ENCODE measurements at places on chromosomes 6 and 20.

DNA sequence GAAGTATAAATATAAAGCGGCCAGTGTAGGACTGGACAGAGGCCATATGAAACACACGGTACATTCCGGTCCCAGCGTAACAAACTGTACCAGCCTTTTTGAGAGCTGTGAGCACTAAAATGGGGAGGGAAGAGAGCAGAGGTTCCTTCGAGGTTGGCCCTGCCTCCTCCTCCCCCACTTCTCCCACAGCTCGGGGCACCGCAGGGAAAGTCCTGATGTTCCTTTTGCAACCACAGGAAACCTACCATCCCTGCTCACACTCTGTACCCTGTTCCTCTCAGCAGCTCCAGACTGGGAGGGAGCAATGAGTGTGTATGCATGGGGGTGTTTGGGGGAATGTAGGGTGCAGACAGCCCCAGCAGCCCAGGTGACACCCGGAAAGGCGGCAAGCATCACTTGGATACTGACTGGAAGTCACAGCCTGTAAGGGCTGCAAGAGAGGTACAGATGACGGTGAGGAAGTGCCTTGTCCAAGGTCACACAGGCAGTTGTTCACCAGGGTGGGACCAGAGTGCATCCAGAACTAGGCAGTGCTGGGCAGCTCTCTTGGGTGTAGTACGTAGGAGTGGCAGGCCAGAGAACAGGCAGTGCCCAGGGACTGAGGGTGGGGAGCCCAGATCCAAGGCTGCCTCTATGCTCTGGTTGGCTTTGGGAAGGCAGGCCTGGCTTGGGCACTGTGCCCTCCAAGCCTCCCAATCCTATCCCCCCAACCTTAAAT is 11.0 kb upstream of the ARMC12 start:
- DNase-seq, result no peak

- no peak for DNase-seq
Measured at GRCh38 chr6:141986457-141986856, 146.3 kb upstream of the GJE1 start.

- DNase-seq, result no peak
Measured at GRCh38 chr6:135850882-135851281, 619 bp upstream of the PDE7B start.

DNA sequence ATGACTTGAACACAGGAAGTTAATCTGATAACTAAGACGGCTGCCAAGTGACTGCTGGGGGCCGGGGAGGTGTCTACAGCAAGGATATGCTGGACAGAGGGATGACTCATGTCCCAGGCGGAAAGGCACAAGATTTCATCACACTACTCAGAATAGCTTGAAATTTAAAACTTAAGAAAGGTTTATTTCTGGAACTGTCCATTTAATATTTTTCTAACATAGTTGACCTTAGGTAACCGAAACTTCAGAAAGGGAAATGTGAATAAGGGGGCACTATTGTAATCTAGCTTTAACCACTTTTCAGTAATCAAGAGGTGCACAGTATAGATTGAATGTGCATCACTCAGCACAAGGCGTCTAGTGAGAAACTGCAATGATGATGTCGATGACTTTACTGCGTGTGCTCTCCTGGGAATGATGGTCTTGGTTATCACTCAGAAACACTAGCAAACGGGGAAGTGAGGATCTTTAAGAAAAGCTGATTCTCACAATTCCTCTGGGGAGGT is 171.5 kb downstream of the QKI start:
- DNase-seq, result no peak
